ENCODE measurements at places on chromosomes 11 and 22.

GRCh38 chr22:46678003-46678657, 57.9 kb downstream of the GRAMD4 start:
- DNase-seq = no peak

DNA sequence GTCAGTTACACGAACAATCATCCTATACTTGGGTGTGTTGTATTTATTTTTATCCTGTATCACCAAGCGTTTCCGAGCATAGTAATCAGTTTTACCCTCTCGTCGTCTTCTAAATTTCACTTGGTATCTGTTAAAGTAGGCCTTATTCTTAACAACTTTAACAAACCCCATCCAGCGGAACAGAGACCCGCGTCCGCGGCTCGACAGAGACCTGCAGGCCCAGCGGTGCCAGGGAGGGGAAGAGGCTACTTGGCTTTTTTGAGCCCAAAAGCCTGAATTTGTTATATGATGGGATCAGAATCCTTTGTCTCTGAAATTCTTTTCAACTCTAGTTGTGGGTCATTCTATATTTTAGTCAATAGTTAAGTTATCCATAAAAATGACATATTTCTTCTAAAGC, 56.5 kb upstream of the A4GALT start:
- DNase-seq = no peak

GRCh38 chr22:28927630-28928029, 44.3 kb downstream of the ZNRF3 start:
- DNase-seq = no peak

GRCh38 chr11:74371269-74372052, 26.8 kb downstream of the PGM2L1 start:
- no peak for DNase-seq

GRCh38 chr22:27576815-27577573, 224.6 kb downstream of the MN1 start:
- no peak for DNase-seq

Measured in activated T-cell treated with anti-CD3 and anti-CD28 coated beads, Interleukin-2, amount 50 U/mL, for 24 hours (primary cell).